Hippocampal formation (tissue), 2 donors: ENCODE measurements at places on chromosomes 7 and 10.

GRCh38 chr7:133931053-133931452 is 196.1 kb upstream of the LRGUK start:
- no peak for DNase-seq

- DNase-seq: no peak
Measured at GRCh38 chr10:43110338-43111071, 27.7 kb upstream of the CSGALNACT2 start.

DNA sequence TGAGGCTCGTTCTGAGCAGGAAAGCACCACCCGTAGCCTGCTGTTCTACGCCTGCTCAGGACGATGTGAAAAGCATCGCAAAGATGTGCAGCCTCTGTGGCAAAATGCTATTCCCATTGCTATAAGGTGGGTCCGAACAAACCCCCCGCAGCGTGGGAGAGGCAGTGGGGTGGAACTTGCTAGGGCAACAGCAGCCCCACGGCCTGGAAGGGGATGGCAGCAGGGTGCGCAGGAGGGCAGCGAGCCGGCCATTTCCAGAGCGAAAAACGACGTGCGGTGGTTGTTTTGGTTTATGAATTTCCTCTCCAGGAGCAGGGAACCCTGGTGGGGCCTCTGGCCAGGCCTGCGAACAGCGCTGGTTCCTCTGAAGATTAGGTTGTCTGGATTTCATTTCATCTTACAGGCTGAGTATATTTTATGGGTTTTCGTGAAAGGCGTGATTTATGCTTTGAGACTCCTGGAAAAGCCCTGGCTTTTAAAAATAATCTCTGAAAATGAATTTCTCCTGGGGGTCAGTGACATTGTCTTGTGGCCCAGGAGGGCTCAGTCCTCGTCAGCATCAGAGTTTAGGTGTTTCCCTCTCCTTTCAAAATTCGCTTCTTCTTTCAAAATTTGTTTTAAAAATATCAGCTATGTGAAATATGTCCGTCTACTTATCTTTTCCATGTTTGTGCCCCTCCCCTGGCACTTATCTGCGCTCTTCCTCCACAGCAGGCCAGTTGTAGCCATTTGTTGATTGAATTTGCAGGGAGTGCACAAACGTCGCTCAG is 42.3 kb upstream of the UBE3C start:
- no peak for DNase-seq

GRCh38 chr10:19730167-19730906 is 85.9 kb upstream of the PLXDC2 start:
- no peak for DNase-seq

DNA sequence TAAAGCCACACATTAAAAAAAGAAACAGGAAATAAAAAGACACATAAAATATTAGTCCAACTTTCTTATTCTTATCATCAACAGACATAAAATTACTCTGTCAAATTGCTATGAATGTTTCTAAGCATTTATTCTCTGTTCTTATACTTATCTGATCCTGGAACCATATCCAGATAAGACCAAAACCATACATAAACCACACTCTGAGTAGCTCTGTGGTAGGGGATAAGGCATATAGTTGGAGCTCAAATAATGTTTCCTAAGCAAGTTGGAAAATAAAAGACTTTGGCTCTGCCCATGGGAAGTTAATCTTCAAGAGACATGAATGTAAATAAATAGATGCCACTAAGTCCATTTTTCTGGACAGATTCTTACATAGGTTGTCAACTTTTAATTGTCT is 103.1 kb upstream of the PLXDC2 start:
- DNase-seq: no peak

DNA sequence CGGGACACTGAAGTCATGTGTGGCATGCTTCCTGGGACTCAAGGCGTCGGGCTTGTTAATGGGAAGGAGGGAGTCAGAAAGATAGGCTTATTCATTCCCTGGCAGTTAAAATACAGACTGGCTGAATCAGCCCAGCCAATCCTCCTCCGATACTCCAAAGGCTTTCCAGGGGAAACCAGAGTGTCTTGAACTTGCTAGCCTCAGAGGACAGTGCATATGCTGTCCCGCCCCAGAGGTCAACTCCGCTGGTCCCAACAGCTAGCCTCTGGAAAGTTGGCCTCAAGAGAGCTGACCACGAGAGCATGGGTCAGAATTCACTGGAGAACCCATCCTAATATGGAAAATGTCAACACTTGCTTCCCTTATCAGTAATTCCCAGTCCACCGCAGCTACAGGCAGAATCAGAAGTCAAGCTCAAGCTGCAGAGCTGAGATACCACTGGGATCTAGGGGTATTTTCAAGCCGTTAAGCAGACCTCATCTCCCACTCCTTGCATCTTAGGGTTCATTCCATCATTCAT is 43.0 kb downstream of the ELMO1 start:
- no peak for DNase-seq

- no peak for DNase-seq
Measured at GRCh38 chr7:127245607-127246006, 7.1 kb downstream of the GRM8 start.
